T-helper 9 cell (primary cell): ENCODE measurements at places on chromosomes 12 and 14.

DNA sequence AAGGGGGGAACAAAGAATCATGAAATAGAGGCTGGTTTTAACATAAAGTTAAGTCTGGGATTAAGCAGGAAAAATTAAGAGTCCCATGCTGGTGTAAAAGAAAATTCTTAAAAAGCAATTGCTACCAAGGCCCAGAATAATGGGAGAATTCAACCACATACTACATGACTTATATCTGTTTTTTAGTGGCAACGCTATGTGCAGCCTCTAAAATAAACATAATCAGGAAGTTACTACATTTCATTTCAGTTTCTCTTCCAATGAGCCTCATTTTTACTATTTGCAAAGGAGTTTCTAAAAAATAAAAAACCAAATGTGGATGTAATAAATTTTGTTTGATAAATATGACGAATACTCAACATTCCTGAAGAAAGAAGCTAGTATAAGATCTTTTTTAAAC lies 58.1 kb downstream of the CPNE8 start:
- DNase-seq: no peak

DNA sequence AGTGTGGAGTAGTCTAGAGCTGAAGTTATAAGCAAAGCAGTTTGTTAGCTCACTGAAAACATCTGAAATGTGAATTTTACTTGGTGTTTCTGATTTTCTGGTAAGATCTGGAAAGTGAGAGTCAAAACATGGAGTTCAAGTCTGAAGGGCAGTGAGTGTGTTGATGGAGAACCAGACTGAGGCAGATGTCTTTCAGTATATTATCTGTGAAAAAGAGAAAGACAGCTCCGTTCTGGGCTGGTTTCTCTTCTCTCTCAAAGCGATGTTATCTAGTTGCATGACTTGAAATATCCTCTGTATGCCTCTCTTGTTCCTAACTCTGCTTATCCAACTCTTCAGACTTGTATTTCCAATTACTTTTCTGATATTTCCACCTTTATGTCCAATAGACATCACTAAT lies 381.9 kb upstream of the RGS6 start:
- no peak for DNase-seq

DNA sequence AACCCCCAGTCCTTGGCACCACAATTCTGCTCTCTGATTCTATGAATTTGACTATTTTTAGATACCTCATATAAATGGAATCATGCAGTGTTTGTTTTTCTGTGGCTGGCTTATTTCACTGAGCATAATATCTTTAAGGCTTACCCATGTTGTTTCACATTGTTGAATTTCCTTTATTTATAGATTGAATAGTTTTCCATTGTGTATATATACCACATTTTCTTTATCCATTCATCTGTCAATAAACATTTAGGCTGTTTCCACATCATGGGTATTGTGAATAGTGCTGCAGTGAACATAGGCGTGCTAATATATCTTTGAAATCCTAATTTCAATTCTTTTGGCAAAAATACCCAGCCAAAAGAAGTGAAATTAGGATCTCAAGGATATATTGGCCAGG lies 126.7 kb upstream of the SLC38A2 start:
- no peak for DNase-seq

- DNase-seq: no peak
Measured at GRCh38 chr12:127760996-127761395, 506.0 kb upstream of the TMEM132C start.

- DNase-seq: no peak
Measured at GRCh38 chr14:33560718-33561431, 390.0 kb downstream of the EGLN3 start.

DNA sequence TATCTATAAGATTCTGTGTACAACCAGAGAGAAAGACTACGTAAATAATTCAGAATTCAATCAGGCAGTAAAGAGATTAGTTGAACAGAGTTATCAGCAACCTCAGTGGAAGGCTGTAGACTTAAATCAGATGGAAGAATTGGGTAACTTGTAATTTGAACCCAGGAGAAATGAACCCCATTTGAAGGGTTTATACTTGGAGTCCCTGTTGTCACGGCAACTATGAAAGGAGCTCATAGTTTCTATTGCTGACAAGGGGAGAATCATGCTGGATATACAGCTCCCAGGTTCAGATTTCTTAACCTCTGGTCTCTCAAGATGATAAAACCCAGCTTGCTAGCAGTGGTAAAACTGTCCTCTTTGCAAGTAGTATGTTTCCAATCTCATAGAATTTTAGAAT lies 54.4 kb upstream of the BMP4 start:
- no peak for DNase-seq

DNA sequence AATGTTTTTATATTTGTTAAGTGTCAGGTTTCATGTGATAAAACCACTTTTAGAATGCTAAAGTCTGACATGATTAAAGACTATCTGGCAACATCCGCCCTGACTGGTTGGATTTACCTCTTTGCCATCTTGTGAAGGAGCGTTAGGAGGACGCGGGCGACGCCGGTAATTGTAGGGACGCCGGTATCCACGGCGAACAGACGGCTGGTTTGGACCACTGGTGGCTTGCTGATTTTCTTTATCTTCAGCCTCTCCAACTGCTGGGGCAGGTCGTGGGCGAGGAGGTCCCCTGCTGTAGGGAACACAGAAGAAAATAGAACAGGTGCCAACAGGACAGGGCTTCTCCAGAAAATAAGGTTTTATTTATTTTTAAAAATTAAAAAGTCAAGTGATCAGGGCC lies 21.3 kb downstream of the YBX3 start:
- no peak for DNase-seq

- peak; percentile 40 for DNase-seq
Measured at GRCh38 chr14:49461529-49462401, 124.4 kb downstream of the RPS29 start.

GRCh38 chr12:93938317-93938716 lies 210.1 kb upstream of the PLXNC1 start:
- DNase-seq: no peak

DNA sequence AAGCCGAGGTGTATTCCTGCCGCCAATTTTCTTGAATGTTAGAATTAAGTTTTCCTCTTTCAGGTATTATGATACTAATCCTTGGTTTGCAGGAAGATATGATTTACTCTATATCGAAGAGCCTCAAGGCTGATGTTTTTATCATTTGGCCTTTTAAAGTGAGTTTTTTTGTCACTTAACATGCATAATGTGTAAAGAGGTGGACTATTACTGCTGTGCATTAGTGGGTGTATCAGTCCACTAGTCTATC lies 11.1 kb upstream of the TMPO start:
- DNase-seq: no peak

- no peak for DNase-seq
Measured at GRCh38 chr14:68979722-68980451, 785 bp upstream of the ACTN1 start.

DNA sequence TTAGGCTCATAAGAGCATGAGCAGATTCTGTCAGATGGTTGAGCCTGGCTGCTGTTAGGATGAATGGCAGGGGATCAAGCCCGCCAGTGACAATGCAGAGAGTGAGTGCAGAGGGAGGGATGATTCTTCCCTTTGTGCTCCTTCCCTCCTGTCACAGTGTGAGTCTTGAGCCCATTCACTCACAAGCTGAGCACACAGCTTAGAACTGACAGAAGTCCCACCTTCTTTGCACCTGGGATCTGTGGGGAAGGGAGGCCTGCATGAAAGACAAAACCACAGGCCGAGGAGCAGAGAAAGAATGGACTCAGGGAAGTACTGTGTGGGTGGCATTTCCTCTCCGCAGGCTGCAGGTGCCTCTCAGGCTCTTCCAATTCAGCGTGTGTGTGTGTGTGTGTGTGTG lies 160.6 kb downstream of the KCNA5 start:
- no peak for DNase-seq

- DNase-seq: no peak
Measured at GRCh38 chr14:71304690-71305089, 397.4 kb downstream of the PCNX1 start.

DNA sequence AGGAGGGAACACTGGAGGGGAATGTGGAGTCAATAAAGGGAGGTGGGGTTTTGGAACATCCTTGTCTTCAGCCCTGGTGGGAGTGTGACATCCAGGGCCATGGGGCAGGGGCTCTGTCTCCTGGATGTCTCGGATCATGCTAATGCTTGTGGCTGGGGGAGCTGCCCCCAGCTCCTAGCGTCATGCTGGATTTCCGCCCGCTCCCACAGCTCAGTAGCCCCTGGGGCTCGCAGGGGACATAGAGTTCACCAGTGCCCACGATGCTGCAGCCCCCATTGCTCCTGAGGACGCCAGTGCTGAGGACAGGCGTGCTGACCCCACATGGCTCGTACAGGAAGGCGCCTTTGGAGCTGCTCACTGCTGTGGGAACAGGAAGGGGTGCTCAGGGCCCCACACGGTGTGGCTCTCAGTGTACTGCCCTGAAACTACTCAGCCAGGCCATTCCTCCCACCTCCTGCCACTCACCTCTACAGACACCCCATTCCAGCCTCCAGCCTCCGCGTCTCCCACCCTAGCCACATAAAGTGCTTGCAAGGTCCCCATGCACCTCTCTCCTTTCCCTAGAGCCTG lies 9.5 kb upstream of the KRT84 start:
- DNase-seq: no peak

- DNase-seq: no peak
Measured at GRCh38 chr14:58026967-58027366, 125.0 kb downstream of the ARMH4 start.

GRCh38 chr12:67137256-67137655 lies 131.9 kb upstream of the CAND1 start:
- DNase-seq: no peak

DNA sequence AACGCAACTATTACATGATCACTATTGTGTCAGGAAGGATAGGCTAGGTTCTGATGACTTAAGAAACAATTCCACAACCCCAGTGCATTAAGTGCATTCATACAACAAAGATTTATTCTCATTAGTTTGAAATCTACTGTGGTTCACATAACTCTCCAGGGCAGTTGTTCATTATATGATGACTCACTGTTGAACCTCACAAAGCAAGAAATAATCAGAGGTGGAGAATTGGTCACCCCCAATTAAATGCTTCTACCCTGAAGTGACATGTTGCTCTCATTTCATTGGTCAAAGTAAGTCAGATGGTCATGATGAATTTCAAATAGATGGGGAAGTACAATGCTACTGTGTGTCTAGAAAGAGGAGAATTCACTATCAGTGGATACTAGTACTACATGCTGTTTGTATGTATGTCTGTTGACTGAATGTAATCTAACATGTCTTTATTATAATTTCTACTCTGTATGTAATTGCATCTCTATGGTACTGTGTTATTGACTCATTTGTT lies 6.1 kb upstream of the HELB start:
- no peak for DNase-seq

DNA sequence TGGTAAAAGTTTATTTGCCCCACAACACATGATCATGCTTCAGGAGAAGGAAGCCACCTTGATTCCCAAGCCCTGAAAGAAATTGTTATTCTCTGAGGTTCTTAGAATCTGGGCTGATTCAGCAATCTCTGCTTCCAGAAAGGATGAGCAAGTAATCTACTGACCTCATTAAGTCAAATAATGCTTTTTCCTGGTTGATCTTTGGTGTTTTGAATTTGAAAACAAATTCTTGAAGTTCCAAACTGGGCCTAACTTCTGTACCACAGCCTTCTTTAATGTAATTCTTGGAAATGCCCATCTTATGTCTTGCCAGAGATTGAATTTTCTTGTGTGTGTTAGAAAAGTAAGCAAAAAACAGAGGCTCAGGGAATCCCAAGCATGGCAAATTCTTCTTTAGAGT lies 319.2 kb upstream of the DDHD1 start:
- no peak for DNase-seq

GRCh38 chr14:100818221-100818699 lies 7.7 kb upstream of the MEG3 start:
- no peak for DNase-seq

DNA sequence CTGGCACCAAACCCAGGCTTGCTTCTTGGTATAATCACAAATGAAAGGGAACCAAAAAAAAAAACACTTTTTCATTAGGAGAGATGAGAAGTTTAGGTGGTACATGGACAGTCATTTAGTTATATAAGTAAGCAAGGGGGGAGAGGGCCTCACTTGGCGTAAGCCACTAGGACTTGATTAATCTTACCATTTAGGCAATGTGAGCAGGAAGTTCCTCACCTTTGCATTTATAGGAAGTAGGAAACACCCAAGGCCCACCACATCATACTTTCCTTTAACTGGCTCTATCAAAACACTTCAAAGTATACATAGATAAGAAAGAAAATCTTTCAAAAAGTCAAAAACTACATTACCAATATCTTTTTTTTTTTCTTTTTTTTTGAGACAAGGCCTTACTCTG lies 6.7 kb upstream of the RPS6KA5 start:
- no peak for DNase-seq

DNA sequence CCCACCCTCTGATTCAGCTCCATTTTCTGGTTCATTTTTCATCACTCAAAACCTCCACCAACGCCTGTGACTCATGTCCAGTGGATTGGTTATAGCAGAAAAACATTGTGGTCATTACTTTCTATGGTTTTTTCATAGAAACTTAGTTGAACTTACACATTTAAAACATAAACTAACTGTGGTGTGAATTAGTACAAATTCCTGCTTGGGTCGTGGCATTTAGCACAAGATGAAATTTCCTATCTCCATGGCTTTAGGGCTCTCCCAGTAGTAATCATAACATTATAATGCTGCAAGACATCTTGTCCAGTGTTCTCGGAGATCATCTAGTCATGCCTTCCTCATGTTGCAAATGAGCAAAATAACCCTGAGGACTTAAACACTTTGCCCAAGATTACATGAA lies 7.1 kb downstream of the RNASE7 start:
- DNase-seq: no peak

DNA sequence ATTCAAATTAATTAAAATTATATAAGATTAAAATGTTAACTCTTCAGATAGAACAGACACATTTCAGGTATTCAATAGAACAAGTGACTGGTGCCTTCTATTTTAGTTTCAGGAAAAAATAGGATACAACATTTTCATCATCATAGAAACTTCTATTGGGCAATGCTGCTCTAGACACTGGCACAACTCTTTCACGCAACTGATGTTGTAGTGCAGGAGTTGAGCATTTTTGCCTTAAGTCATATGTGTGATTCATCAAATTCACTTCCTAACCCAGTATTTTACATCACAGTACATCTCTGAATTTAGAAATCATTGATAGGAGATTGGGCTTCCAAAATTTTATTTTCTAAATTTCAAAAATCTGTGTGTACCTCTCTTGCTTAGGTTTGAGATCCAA lies 215.4 kb upstream of the DIO2 start:
- no peak for DNase-seq

GRCh38 chr14:83646228-83646627 lies 1883.7 kb upstream of the FLRT2 start:
- no peak for DNase-seq

GRCh38 chr12:115983226-115983798 lies 294.2 kb downstream of the MED13L start:
- no peak for DNase-seq

- DNase-seq: no peak
Measured at GRCh38 chr14:46137786-46138185, 513.8 kb downstream of the RPL10L start.
